ACHN (cell line): ENCODE measurements at places on chromosomes 2 and 18.

- peak; percentile 53 for DNase-seq
These were observed 25.0 kb upstream of the RAPGEF4 start for GRCh38 chr2:172710584-172711047.

DNA sequence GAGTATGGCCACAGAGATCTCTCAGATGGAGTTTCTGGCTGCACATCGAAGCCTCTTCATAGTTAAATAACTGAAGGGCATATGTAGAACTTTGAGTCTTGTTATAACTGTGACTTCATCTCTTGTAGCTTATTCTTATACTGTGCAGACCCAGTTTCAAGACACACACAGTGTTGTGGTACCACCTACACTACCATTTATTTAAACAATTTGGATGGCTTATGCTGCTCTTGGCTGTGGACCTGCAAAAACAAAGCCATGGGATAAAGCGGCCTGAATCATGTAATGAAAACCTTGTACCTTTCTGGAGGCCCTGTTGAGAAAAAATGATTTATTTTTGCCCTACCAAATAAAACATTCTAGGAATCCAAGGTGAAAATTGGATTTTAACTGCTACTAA is 262.8 kb upstream of the RASGRP3 start:
- DNase-seq: no peak

DNA sequence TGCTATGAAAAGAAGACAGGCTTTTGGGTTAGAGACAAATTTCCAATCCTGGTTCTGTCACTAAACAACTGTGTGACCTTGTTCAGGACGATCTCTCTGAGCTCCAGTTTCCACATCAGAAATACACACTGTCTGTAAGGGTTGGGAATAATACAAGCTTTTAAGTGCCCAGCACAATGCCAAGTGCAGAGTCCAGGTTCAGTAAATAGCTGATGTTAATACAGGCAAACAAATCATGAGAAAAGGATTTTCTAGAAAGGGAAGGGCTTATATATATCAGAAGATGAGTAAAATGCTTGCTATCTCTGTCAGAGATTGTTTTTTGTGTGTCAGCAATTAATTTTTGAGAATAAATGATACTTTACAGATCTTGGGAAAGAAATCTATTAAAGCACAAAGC is 388.3 kb downstream of the NBAS start:
- DNase-seq: no peak

GRCh38 chr2:159828738-159829137 is 30.7 kb upstream of the CD302 start:
- no peak for DNase-seq

DNA sequence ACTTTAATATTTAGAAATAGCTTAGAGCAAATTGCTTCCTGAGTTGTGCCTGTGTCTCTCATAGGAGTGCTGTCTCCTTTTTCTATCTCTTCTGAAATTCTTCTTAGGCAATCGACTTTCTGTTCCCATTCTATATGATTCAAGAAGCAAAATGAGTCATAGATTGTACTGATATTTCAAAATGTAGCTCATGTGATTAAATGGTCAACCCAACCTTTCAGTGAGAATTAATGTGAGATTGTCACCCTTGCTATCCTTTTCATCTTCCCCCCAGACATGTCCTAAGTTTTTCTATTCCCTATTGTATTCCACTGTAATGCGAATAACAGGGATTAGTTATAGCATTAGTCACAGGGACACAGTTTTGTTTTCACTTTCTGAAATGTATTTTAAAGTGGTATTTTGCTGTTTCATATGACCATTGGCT is 413.6 kb downstream of the THSD7B start:
- DNase-seq: peak; percentile 25

- no peak for DNase-seq
These were observed 7.1 kb downstream of the PCBP1 start for GRCh38 chr2:70094171-70094977.

DNA sequence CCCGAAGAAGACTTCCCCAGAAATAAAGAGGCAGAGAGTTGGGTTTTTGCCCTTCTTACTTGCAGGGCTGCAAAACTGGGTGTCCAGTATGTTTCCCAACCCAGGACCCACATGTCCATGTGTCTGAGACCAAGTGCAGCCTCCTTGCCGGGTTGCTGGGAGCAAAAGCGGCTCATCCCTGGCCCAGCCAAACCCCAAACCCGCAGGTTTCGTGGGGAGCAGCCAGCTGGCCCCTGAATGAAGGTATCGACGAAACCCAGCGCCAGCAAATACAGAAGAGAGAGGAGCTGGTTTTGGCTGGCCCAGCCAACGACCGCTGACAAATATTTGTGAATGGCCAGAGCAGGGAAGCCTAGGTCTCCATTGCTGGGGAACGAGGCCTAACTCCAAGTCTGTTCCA is 197.1 kb downstream of the SMAD7 start:
- no peak for DNase-seq
